ENCODE measurements at places on chromosomes 16 and 17.

DNA sequence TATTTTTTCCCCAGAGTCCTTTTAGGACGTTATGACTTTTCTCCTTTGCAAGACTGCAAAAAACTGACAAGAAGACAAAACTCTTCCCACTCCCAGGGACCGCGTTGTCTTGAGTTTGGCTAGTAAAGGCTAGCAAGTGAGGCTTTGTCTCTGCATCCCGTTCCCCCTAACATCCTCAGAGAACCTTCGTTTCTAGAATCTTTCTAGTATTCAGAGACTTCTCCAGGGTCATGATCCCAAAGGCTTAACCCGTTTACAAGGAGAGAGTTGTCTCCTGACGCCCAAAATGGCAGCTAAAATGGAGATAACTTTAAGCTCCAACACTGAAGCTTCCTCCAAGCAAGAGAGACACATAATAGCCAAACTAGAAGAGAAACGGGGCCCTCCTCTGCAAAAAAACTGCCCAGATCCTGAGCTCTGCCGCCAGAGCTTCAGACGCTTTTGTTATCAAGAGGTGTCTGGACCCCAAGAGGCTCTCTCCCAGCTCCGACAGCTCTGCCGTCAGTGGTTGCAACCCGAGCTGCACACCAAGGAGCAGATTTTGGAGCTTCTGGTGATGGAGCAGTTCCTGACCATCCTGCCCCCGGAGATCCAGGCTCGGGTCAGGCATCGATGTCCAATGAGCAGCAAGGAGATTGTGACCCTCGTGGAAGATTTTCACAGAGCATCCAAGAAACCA lies 843 bp downstream of the ZNF174 start:
- peak; percentile 2 for DNase-seq

- no peak for DNase-seq
Measured at GRCh38 chr16:26601335-26601734, 465.4 kb upstream of the C16orf82 start.

GRCh38 chr17:65515959-65516948 lies 45.2 kb downstream of the AXIN2 start:
- DNase-seq: no peak

DNA sequence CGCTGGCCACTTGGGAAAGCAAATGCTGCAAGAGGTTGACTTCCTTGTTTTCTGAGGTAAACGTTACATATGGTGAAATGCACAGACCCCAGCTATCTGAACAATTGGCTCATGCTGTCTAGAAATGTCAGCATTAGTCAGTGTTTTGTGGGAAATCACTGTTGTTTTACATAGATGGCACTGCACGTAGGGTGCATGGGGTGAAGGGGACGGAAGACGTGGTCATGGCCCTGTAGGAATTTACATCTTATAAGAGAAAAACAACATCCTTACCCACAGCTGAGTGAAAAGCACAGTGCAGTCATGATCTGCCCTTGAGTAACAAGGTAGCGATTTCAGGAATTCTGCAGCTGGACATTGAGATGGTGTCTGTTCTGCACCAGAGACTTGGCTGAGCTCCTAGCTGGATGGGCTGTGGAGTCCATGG lies 15.2 kb downstream of the RPTOR start:
- DNase-seq: no peak

DNA sequence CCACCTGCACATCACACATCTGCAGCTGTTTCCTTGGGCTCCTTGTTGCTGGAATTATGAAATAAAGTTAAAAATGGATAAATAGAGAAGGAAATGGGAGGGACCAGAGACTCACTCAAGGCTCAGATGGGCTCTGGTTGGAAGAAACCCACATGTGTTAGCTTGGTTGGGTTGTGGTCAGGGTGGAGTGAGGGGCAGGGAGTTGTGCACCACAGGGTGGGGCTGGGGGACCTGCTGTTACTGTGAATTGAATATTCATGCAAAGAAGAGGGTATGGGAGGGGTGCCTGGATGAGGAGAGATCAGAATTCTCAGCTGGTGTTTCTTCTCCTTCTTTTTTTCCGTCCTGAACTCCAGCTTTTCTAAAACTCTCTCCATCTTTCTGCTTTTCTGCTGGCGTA lies 320.7 kb downstream of the MAP2K4 start:
- DNase-seq: no peak
